NCI-H748 treated with DMSO at 0.1 percent for 48 hours (cell line): ENCODE measurements at places on chromosomes 3 and 15.

DNA sequence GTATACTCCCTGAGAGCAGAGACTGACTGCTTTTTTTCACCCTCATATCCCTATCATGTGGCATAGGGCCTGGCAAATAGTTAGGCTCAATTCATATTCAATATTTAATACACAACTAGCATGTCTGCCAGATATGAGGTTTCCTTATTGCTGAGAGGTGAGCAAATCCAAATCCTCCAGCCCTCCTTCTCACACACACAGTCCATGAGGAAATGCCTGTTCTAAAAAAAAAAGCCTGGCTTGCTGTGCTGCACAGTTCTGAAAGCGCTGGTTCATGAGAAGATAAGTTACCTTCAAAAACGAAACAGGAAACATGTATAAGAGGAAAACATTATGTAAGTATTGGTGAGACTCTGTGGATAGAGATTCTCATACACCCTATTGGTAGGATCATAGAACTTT is 15.5 kb upstream of the ACAP2 start:
- no peak for DNase-seq

- no peak for DNase-seq
Observed at GRCh38 chr15:40803688-40804087, 3.2 kb upstream of the ZFYVE19 start.

GRCh38 chr3:171165983-171166382 is 139.5 kb upstream of the SLC2A2 start:
- DNase-seq, result no peak

DNA sequence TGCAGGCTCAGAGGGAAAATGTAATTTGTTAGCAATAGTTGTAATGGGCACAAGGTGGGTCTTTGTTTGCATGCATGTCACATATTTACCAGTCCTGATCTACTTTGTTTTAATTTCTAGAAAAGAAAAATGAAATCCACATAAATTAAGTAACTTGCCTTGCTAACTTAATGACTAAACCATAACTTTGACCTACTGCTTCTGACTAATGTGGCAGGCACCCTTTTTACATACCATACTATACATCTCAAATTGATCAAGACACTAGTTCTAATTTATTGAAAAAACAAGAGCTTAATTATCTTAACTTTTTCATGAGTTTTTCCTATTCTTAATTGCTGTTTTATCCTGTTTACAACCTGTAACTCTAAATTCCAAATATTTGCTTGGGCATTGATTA is 93.2 kb downstream of the ATP11B start:
- no peak for DNase-seq

DNA sequence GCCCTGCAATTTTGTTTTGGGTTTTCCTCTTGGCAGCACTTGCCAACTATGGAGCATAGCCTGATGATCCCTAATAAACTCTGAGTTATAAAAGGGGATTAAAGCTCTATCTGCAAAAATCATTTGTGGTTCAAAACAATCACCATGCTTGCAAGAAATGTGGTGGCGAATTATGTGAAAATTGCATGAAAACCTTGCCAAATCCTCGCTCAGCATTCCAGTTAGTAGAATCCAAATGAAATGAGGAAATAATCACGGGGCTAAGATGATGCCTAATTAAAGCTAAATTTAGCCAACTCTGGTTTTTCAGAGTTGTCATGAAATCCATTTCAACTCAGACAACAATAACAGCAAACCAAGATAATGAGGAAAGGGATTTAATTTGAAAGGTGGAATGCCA is 73.0 kb upstream of the PROK2 start:
- no peak for DNase-seq

DNA sequence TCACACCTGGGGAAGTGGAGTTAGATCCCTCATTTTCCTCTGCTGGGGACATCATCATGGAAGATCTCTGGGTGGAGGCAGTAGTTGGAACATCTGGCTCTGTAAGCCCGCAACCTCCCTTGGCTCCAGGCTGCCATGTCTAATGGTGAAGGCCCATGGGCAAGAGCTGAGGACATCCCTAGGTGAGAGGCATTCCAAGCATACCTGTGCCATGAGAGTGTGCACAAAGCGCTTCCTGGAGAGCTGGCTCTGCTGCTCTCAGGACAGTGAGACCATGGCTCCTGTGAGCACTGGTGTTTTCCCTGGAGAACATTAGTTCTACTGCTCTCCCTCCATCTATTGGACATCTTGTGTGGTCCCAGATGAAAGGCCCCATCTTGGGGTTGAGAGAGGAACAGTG is 7.7 kb downstream of the MAPKAPK3 start:
- no peak for DNase-seq

DNA sequence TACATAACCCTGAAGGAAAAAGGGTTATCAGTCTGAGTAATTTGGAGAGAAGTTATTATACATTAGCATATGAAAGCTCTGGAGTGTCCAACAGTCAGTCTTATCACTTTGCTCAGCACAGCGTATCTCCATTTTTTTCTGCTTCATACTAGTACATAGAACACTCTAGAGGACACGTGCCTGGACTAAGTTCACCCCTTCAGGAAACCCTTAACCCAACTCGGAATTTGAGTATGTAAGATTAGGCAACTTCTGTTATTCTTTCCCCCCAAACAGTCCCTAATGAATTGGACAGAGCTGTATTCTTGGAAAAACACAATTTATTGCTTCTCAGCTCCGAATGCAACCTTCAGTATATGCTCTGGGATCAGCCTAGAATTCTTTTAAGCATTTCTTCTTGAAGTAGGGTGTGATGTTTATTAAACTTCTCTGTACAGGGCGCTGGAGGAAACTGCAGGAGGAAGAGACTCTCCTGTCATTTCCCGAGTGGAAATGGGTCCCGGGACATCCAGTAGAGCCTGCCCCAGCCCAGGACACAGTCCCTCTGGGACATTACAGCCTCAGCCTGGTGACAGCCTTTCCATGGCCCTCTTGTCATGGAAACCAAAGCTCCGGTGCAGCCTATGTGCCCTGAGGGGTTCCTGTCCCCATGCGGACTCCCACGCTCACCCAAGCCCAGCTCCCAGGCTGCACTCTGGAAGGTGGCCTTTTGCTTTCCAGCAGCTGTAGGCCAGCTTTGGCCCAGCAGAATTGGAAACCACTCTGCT is 37.3 kb upstream of the CMTM8 start:
- DNase-seq, result no peak

GRCh38 chr15:88797663-88798339 is 5.4 kb upstream of the ACAN start:
- no peak for DNase-seq

DNA sequence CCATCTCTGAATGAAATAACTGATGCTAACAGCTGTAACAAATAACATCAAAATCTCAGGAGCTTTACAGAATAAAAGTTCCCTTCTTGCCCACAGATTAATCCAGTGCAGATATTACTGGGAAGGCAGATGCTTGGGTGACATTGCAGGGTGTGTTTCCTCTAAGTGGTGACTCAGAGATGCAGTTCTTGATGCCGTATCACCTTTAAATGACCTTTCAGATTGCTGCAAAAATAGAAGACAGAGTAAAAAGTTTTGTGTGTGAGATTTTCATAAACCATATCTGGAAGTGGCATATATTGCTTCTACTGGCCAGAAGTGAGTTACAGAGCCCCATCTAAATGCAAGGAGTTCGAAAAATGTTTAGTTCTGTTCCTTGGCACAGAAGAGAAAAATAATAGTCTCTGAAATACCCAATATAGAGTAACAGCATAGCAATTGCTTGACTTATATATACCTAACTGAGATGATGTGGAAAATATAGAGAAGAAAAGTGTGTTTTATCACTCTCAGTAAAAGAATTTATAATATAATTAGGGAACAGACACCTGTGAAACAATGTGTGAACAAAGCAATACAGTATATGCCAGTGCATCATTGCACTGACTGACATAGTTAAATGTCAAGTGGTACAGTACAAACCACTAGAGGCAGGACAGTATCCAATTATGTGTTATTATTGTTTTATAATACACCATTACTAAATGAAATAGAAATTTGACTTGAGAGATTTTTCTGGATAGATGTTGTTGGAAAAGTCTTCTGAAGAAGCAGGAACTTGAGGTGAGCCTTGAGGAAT is 430.7 kb upstream of the CBLB start:
- no peak for DNase-seq

DNA sequence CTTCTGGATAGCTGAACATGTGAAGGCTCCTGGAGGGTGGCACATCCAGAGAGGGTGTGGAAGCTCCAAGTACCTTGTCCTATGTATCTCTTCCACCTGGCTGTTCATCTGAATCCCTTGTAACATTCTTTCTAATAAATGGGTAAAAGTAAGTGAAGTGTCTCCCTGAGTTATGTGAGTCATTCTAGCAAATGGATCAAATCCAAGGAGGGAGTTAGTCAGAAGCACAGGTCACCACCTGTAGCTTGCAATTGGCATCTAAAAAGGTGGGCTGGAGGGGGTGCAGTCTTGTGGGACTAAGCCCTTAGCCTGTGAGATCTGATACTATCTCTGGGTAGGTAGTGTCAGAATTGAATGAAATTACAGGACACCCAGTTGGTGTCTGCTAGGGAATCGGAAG is 71.0 kb downstream of the WWTR1 start:
- no peak for DNase-seq

GRCh38 chr15:60076045-60076444 is 71.9 kb downstream of the FOXB1 start:
- DNase-seq, result no peak

- no peak for DNase-seq
Observed at GRCh38 chr3:17055374-17056276, 170.9 kb downstream of the PLCL2 start.

GRCh38 chr3:162338514-162338913 is 841.9 kb downstream of the OTOL1 start:
- DNase-seq, result no peak

GRCh38 chr15:99466701-99467337 is 99.0 kb upstream of the MEF2A start:
- no peak for DNase-seq

GRCh38 chr3:110234831-110235230 is 836.8 kb upstream of the NECTIN3 start:
- DNase-seq, result no peak

DNA sequence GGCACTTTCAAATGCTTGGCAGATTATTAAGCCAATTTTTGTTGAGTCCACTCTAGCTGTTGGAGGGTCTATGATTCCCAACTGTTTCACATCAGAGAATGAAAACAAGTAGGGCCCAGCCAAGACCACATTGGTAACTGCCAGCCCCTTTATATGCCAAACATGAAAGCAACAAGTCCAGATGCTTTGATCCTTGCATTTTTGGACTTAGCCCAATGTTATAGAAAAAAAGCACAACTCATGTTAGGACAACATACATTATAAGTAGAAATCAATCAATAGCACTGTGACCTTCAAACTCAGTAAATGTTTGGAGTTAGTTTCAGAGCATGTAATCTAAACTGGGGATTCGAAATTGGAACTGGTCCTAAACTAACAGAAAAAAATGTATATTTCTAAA is 674.7 kb downstream of the MECOM start:
- DNase-seq, result no peak

DNA sequence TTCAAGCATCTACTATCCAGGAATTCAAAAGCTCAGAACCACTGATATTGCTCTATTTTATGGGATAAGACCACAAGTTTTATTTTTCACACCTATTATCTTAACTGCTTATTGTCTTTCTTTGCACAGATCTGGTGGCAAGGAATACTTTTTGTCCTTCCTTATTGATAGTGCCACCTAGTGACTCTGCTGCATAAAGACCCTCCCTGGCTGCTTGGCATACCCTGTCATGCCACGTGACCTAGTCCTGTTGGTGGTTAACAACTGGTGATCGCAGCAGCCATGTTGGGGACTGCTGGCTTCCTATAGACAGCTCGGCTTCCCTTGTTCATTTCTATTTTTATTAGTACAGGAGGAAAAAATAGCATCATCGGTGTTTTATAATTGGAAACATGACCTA is 236.3 kb downstream of the MEX3B start:
- peak; percentile 37 for DNase-seq

DNA sequence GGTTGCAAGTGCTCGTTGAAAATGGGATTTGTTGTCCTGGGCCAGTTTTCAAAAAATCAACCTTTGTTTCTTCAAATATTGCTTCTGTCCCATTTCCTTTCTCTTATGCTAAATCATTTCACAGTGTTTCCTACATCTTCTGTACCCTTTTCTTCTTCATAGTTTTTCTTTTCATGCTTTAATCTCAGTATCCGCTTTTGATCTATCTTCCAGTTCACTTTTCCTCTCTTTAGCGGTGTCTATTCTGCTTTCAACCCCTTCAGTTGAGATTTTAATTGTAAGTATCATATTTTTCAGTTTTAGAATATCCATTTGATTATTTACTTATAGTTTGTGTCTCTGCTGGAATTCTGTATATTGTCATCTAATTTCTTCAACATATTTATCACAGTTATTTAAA is 311.7 kb upstream of the TPM1 start:
- no peak for DNase-seq

DNA sequence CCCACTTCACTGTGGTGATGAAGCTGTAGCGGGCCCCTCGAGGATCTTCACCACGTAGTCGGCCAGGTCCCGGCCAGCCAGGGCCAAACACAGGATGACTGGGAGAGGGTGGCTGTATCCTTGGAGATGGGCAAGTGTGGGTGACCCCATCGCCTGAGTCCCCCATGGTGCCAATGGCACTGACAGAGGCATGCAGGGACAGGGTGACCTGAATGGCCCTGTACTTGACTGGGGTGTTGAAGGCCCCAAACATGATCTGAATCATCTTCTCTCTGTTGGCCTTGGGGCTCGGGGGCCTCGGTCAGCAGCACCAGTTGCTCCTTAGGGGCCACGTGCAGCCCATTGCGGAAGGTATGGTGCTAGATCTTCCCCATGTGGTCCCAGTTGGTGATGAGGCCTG is 17.1 kb upstream of the AP3B2 start:
- DNase-seq, result no peak

GRCh38 chr3:39183211-39184080 is 8.9 kb downstream of the XIRP1 start:
- no peak for DNase-seq

DNA sequence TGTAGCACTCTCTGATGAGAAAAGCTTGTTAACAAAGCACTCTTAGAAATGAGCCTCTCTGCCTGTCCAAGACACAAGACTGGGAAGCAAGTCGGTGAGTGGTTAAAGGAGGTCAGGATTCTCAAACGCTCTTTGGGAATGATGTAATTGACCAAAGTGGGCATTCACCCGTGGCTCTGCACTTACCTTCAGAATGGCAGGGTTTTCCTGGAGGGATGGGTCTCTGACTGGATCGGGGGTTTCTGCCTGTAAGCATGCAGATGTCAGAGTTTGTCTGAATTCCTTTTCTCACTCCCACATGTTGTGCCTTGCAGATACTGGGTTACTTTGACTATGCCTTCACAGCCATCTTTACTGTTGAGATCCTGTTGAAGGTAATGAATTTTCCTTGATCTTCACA is 106.3 kb downstream of the CHDH start:
- DNase-seq, result no peak

- DNase-seq, result no peak
Observed at GRCh38 chr3:80550174-80550573, 782.4 kb upstream of the ROBO1 start.

GRCh38 chr3:187624588-187624987 is 45.6 kb downstream of the SST start:
- DNase-seq, result no peak

- DNase-seq, result no peak
Observed at GRCh38 chr3:19903649-19904048, 30.4 kb downstream of the EFHB start.
